SK-N-DZ (cell line): ENCODE measurements at places on chromosomes 1 and 21.

GRCh38 chr1:159652506-159652905, 61.9 kb downstream of the CRP start:
- no peak for DNase-seq

DNA sequence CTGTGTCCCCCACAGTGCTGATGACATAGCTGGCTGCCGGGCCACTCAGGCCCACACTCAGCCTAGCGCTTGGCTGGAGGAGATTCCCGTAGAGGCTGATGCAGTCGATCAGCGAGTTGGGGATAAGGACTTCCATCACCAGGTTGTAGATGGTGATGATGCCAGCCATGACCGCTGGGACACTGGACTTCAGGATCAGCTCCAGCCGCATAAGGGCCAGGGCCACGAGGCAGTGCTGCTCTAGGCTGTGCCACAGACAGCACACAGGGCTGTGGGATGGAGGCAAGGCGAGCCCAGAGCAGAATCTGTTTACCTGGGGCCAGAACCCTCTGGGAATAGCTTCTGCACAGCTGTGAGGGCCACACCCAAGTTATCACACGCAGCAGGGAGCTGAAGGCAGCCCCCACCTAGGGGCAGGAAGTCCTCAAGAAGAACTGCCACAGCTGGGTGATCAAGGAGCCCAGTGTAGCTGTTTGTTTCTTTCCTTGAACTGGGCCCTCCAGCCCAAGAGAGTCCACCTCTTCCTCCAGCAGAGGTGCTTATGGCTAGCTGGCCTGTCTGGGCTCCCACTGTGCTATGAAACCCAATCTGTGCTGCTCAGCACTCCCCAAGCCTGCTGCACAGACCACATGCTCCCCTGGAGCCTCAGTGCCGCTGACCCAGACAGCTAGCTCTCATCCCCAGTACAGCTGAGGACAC, 6.2 kb downstream of the SLC2A1 start:
- no peak for DNase-seq

- DNase-seq, result no peak
Observed at GRCh38 chr1:107095647-107096046, 39.2 kb downstream of the PRMT6 start.

DNA sequence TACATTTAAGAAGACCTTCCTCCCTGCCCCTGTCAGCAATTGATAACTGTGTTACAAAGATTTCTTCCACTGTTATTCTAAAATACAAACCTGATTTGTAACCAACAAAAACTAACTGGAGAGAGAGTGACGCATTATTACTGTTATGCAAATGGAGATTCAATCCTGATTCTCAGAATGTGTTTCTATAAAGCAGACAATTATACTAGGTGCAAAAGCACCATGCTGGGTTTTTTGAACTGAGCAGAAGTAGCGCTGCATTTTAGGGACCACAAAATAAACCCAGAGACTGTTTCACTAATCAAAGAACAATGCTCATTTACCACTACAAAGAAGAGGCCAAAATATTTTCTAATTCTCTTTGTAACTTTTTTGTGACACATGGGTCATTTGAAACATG, 13.6 kb upstream of the GBP6 start:
- DNase-seq, result no peak

DNA sequence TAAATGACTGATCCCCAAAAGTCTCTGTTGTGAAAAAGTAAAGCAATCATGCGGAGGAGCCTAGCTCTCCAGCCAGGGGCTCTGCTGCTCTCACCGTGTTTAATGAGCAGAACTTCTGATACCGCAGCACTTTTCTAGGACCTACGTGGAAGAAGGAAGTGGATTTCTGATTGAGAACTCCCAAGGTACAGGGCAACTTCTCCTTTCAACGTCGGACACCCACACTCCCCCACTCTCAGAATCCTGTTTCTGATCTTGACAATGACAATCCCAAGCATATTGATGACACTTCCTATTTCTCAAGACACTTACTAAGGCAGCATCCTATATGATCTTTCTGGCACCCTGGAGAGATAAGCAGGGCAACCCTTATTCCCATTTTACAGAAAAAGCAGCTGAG, 78.4 kb downstream of the PROX1 start:
- DNase-seq, result no peak
